Uterus (tissue), 4 donors: ENCODE measurements at places on chromosomes 6 and 20. TPM values are rescaled to one million over a fixed set of nuclear protein-coding genes. Genes with fewer than 3 reads are reported as not detected.

- H3K4me1 ChIP-seq = no peaks in the 10 kb centered on the region
- H3K4me3 ChIP-seq = no peak overlapping the region
- H3K27ac ChIP-seq = no peak overlapping the region
- H3K27me3 ChIP-seq = no peaks in the 10 kb centered on the region
Observed at GRCh38 chr6:10174056-10174455, 240.8 kb downstream of the TFAP2A start.

DNA sequence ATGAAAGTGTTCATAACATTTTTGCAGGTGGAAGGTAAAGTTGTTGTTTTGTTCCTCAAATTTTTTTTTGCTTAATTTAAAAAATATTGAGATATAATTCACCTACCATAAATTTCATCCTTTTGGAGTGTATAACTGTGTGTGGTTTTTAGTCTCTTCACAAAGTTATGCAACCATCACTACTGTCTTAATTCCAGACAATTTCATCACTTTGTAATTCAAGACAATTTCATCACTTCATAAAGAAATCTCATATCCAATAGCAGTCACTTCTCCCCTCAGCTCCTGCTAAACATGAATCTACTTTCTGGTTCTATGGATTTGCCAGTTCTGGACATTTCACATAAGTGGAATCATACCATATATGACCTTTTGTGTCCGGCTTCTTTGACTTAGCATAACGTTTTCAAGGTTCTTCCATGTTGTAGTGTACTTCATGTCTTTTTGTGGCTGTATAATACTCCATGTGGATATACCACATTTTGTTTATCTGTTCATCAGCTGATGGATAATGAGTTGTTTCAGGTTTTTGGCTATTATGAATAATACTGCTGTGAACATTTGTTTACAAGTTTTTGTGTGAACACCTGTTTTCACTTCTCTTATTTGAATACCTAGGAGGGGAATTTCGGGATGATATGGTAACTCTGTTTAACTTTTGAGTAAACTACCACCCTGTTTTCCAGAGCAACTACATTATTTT, 18.8 kb downstream of the ZFAND3 start:
- H3K27me3 ChIP-seq = no peaks in the 10 kb centered on the region
- no peaks in the 10 kb centered on the region for H3K4me1 ChIP-seq
- H3K36me3 ChIP-seq = no peaks in the 10 kb centered on the region
- no peak overlapping the region for H3K27ac ChIP-seq
- DNase-seq = no peak

HCRTR2 gene
- total RNA-seq = not detected

DPM1 gene
- 55.0 TPM for total RNA-seq
